Stimulated activated CD4-positive, alpha-beta T cell treated with anti-CD3 and anti-CD28 coated beads, Interleukin-15, amount 100 ng/mL, for 1 hour (primary cell): ENCODE measurements at places on chromosomes 3 and 15.

DNA sequence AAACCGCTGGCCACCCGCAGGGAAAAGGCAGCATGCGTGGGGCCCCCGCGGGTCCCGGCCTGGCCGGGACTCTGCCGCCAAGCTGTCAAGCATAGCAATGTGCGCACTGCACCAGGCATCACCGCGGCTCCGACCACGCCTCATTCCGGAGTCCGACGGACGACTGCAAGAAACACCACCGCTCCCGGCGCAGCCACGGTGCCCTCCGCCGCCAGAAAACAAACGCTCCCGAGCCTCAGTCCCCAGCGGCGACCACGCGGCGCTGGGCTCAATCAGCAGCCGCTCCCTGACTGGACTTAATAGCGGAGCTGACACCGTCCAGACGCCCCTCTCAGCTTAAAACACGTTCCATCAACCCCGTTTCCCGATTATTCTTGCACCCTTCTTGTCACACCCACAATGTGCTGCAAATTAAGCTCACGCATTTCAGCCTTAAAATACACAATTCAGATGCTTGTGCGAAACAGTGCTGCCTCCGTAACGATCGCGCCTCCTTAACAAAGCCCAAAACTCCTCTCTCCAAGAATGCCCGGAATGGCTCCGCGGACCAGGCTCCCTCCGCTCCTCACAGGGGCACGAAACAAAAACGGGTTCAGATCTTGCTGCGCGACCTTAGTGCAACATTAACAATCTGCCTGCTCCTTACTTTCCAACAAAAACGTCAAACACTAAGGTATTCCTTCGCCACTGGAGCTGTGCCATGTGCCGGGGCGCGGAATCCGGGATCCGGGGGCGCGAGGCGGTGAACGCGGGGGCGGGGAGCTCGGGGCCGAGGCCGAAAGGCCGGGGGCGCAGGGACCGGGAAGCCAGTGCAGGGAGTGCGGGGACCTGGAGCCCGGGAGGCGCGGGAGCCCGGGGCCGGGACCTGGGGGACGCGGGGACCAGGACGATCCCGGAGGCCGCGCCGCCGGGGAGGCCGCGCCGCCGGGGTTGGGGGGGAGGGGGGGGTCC lies 655 bp downstream of the CYFIP1 start:
- no peak for DNase-seq

DNA sequence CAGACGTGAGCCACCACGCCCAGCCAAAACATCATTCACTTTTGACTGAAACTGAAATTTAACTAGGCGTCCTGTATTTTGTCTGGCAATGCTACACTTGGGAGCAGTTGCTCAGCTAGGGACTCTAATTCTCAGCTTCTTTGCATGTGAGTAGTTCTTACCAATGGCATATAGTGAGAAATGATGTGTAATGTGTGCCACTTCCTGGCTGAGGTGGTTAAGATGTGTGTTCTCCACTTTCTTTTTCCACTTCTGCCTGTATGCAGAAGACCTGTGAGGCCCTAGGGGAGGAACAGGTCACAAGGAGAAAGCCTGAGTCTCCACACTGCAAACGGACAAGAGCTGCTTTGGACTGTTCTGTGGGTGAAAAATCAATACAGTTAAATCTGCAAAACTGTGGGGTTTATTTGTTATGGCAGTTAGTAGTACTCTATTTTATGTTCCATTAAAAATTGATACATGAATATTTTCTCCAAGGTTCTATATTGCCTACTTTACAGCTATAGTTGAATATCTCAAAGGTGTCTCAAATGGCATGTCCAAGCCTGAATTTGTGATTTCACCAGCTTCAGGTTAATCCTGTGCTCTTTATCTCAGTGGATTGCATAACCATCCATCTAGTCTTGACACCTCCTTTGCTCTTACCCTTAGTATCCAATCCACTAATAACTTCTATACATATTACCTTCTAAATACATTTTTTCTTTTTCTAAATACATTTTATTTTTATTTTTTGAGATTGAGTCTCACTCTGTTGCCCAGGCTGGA lies 59.3 kb downstream of the NR1D2 start:
- no peak for DNase-seq

- no peak for DNase-seq
Measured at GRCh38 chr3:194275291-194275690, 75.8 kb downstream of the CPN2 start.

DNA sequence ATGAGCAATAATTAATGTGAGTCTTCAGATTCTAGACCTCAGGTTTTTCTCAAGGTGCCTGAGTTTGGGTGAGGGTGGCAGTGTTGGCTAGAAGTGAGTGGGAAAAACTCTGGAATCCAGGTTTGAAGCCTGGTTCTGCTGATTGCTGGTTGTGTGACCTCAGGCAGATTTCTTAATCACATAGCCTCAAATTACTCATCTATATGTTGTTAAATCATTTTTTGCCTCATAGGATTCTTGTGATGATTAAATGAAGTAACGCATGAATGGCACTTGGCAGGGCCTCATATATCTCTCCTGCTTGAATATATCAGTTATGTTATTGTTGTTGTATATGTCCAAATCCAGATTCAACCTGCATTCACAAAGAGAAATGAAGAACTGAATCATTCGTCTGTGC lies 60.5 kb downstream of the NR2F2 start:
- DNase-seq = no peak

GRCh38 chr3:100107221-100107814 lies 7.0 kb downstream of the FILIP1L start:
- no peak for DNase-seq

- DNase-seq = no peak
Measured at GRCh38 chr3:127112796-127113570, 79.9 kb upstream of the PRR23E start.
